ENCODE measurements at places on chromosomes 3 and 15.

DNA sequence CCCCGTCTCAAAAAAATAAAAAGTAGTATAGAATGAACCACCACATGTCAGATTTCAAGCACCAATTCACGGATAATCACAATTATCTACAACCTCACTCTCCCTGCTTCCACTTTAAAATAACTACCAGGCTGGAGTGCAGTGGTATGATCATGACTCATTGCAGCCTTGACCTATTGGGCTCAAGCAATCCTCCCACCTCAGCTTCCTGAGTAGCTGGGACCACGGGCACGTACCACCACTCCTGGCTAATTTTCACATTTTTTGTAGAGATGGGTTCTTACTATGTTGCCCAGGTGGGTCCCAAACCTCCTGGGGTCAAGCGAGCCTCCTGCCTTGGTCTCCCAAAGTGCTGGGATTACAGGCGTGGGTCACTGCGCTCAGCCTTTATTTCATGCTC, 38.1 kb upstream of the LDHAL6B start:
- no peak for DNase-seq

DNA sequence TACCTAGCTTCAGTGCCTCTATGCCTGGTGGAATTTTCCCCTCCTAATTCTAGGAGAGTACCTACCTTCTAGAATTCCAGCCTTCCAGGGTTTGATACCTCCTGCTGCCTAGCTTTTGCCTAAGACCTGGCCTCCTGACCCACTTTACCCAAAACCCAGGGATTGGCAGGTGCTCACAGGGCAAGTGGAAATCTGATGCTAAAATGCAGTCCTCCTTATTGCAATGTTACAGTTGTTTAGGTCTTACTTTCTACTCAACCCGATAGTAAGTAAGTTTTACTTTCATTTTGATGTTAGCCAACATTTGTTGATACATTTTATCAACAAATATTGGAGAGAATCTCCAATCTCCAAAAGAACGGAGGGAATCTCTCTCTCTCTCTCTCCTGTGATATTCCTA, 275.9 kb downstream of the DOCK3 start:
- no peak for DNase-seq

GRCh38 chr15:48423342-48423741, 92.1 kb downstream of the DUT start:
- DNase-seq = no peak

GRCh38 chr3:196241704-196242103, 25.4 kb downstream of the SLC51A start:
- DNase-seq = no peak

DNA sequence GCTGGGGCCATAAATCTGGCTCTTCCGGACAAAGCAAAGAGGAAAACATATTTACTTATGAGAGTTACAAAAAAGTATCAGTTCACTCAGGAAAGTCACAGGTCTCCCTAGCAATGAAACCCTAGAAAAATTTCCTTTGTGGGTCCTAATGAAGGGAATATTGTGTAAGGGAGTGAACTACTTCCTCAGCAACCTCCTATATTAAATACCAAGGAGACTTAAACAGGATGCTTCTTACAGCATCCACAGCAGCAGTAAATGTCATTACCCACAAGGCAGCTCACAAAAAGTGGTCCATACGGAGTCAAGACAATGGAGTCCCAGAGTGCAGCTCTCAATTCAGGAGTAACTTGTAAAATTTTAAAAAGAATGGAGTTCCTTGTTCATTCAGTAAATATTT, 14.9 kb upstream of the SLC24A5 start:
- no peak for DNase-seq

GRCh38 chr3:116432795-116433194, 12.5 kb downstream of the LSAMP start:
- no peak for DNase-seq

DNA sequence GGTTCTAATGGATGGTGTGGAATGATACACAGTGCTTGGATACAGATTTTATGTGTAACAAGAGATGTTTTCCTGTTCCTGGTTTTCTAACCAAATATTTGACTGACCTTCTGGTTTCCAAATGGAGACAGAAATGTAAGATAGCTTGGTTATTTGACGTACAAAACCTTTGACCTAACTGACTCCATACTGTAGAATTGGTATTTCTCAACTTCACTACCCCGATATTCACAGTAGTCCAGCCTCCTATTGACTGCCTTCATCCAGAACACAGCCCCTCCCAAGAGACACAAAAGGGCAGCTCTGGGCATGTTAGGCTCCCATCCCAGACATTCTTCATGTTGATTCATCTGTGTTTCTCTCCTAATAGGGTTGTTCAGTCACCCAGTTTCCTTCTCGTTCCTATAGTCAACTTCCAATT, 33.4 kb downstream of the MYO1E start:
- DNase-seq = no peak

DNA sequence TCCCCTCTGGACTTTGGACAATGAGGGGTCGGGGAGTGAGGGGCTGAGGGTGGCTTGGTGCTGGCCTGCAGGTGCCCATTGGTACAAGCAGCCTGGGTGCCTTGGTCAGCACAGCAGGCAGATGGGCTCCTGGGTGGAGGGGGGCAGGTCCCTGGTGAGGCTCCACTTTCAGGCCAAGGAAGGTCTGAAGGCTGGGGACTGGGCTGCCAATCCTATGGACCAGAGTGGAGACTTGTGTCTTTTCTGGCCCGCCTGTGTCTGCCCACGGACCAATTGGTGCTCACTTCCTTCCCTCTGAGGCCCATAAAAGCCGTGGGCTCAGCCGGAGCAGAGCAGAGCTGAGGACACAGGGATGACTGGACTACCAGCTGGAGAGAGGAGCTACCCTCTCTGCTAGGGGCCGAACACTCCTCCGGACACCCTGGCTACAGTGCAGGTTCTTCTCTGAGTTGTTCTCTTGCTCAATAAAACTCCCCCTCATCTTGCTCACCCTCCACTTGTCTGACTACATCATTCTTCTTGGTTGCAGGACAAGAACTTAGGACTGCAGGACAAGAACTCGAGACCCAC, 31.9 kb upstream of the IREB2 start:
- no peak for DNase-seq

DNA sequence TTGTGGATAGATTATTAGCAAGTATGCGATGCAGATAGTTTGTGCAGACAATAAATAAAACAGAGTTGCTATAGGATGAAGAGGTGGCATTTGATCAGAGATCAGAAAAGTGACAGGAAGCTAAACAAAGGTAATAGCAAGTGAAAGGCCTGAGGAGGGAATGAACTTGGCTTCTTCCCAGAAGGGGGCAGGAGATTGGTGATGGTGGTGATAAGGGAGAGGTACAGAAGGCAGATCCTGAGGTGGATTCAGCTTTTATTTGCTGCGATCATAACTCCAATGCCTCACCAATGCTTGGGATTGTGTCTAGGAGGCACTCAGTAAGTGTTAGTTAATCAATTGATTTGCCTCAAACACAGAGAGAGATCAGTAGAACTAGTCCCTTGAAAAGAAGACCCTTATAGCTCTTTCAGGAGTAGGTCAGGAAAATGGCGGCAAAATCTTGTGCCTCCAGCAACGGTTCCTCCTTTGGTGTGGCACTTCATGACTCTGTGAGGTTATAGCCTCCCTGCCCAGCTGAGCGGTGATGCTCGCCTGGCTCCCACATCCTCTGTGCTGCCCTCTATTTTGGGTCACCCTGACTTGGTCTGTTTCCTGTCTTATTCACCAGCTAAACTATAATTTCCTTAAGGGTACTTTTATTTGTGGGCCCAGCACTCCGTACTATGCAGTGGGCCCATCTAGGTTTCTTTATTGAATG, 37.5 kb downstream of the TGFBR2 start:
- DNase-seq = no peak

GRCh38 chr3:150462108-150462507, 54.0 kb downstream of the TSC22D2 start:
- DNase-seq = no peak

DNA sequence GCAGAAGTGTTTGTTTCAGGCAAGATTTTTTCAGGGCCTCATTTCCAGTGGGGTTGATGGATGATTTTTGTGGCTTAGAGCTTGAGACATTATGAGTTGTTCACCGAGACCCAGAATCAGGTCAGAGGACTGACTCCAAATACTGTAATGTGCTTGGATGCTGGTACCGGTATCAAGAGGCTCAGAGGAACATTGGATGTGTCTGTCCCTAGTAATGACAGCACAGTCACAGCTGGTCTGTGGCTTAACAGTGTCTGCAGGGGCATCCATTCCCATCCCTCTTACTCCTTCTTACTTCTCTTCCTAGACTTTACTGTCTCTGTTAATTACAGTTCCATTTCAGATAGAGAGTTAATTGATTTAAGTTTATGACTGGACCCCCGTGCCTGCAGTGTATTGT, 107.8 kb downstream of the PTPRG start:
- no peak for DNase-seq

DNA sequence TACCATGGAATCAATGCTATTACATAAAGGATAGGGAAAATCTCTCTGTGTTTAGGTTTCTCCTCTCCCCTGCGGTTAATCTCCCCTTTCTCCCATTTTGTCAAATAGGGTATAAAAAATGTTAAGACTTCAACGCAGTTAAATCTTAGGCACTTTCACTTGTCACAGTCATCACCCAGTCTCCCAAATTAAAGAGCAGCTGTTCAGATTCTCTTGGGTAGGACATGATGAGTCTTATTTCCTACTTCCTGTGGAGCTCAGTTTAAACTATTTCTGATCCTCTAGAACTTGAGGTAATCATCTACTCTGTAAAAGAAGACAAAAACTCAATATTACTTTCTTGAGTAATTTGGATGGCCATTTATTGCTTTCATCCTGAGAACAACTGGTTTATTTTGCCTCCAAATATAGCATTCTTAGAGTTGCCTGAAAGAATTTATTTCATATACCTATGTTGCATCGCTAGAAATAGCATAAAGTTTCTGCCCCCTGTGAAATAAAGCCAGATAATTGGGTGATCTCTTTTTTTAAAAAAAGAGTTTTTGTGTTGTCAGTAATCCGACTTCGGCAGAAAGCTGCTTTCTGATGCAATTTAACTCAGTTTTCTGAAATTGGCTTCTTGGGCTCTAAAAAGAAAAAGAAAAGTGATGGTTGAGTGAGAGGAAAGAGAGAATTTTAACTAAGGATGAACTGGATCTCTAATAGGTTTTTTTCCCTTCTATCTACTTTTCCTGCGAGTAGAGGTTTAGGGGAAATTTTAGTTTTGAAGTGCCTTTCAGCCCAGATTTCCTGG, 20.7 kb downstream of the RAP2B start:
- no peak for DNase-seq

DNA sequence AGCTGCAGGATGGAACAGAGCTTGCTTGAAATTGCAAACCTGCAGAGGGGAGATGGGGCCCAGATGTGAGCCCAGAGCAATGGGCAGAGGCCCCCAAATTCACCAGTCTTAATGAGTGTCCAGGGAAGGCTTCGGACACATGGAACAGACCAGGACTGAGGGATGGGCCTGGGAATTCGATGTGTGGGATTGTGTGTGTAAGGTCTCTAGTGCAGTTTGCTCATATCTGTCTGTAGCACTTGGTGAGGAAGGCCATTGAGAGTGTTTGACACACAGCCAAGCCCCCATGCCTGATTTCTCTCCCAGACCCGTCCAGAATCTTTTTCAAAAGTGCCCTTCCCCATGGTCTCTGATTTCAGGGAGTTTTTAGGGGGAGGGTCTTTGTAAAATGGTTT, 17.2 kb downstream of the TEX264 start:
- no peak for DNase-seq

DNA sequence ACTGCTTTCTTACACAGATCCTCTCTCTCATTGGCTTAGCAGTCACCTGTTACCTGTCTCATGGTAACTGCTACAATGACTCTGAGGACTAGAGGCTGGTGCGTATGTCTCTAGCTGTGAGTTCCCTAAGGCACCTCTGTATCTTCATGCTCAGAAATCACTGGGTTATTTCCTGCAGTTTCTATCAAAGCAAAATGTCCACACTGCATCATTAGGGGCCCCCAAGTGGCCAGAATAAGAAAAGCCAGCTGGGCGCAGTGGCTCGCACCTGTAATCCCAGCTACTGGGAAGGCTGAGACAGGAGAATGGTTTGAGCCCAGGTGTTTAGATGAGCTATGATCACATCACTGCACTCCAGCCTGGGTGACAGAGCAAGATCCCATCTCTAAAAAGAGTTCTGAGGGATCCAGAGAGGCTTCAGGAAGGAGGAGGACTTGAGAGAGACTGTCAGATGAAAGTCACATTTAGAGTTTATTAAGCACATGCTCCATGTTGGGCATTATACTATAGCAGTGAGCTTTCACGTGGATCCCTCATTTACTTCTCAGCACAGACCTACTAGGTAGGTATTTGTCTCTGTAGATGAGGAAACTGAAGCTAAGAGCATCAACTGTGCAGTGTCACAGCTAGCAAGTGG, 2.3 kb upstream of the VPS18 start:
- peak; percentile 43 for DNase-seq

DNA sequence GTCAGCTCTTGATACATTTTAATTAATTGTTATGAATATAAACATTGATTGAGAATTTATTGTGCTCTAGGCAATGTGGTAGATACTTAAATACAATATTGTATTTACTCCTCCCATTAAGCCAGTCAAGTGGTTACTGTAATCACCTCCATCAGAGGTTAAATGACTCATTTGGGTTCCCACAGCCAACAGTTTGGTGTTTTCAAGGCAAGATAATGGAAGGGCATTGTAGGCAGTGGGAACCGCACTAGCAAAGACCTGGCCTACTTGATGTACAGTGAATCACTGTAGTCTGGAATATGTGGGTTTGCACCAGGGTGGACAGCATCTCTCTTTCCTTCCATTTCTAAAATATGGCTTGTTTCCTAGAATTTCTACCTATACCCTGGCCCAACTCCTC, 127.4 kb downstream of the EDEM1 start:
- DNase-seq = no peak

DNA sequence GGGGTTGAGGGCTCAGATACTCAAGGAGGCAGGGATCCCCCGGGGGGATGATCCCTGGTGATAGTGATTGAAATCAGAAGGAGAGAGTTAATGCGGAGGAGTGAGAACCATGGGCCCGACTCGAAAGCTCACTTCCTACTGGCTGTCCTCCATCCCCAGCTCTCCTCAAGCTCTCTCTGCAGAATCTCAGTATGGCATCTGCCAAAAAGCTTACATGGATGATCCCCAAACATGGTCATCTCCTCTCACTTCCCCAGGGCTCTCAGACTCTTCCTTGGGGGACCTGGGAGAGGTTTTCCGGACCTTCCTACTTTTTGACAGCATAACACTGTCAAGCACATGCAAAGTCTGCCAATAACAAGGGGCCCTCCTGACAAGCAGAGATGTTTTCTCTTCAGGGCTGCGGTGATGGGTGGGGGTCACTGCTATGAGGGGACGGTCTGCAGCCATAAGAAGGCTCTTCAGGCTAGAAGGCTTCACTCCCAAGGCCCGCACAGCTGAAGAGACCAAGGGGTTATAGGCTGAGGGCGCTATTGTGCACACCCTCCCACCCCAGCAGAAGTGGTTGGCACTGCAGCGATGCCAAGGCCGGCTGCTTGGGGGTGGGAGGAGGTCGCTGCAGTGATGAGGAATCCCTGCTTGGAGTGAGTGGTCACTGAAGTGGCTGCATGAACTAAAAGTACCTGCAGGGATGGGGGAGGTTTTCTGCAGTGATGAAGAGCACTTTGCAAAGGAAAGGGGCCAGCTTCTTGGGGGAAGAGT, 828 bp upstream of the VWA5B2 start:
- DNase-seq = no peak

- DNase-seq = peak; percentile 23
Observed at GRCh38 chr15:60328852-60329443, 68.8 kb downstream of the ANXA2 start.

- DNase-seq = no peak
Observed at GRCh38 chr3:161322781-161323568, 48.3 kb downstream of the SPTSSB start.
